Activated T-helper 2 cell treated with anti-CD3 and anti-CD28 coated beads, Interferon-gamma antibody, Interleukin-2, Interleukin-4, amounts not matched to agents 10 μg/mL and 5 μg/mL and 100 μg/mL, durations not matched to agents 14 hours and 24 hours and 36 hours (primary cell): ENCODE measurements at places on chromosomes 2 and 18. TPM values are rescaled to one million over a fixed set of nuclear protein-coding genes. Genes with fewer than 3 reads are reported as not detected.
A peak's percentile ranks its signal among the peaks of the same experiment; 100 is the strongest.

- no peaks in the 10 kb centered on the region for H3K36me3 ChIP-seq
- H3K27ac ChIP-seq: no peak overlapping the region
- DNase-seq: no peak
- peaks cover 2% of the 10 kb centered on the region for H3K27me3 ChIP-seq
- H3K4me3 ChIP-seq: no peak overlapping the region
- H3K4me1 ChIP-seq: no peaks in the 10 kb centered on the region
These were observed 105.2 kb upstream of the OTOS start for GRCh38 chr2:240245706-240246105.

The SERPINB11 gene
- not detected in 2 replicates for total RNA-seq

The CNTNAP5 gene
- not detected in 2 replicates for total RNA-seq

The RFTN2 gene
- not detected in 2 replicates for total RNA-seq

- H3K36me3 ChIP-seq: no peaks in the 10 kb centered on the region
- no peak overlapping the region for H3K27ac ChIP-seq
- H3K4me3 ChIP-seq: no peak overlapping the region
- no peaks in the 10 kb centered on the region for H3K4me1 ChIP-seq
- H3K27me3 ChIP-seq: peaks cover 15% of the 10 kb centered on the region
These were observed 135.7 kb downstream of the MAIP1 start for GRCh38 chr2:200091126-200091525.

- peaks cover 39% of the 10 kb centered on the region for H3K27me3 ChIP-seq
- no peaks in the 10 kb centered on the region for H3K4me1 ChIP-seq
- no peak overlapping the region for H3K4me3 ChIP-seq
- no peaks in the 10 kb centered on the region for H3K36me3 ChIP-seq
These were observed 512 bp downstream of the FAP start for GRCh38 chr2:162242586-162243280.

DNA sequence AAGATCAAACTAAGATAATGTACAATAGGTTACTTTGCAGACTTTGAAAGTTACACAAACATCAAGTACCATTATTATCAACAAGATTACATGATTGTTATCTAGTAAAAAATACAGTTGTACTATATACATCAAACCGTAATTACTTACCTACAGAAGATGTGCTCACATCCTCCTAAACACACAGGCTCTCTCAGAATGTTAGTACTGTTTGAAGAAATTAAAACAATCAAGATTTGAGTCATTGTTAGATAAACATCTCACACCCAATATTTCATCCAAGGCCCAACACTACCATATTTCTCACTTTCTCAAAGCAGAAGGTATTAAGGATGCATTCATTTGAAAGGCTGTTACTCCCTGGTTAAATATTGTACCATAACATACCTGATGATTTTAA, 12.6 kb downstream of the BARD1 start:
- H3K4me3 ChIP-seq: no peak overlapping the region
- no peak for DNase-seq
- peaks cover 60% of the 10 kb centered on the region for H3K36me3 ChIP-seq
- H3K27ac ChIP-seq: peak overlapping the region; percentile 76
- peaks cover 55% of the 10 kb centered on the region for H3K4me1 ChIP-seq

The NUP35 gene
- 30.9 and 39.3 TPM in 2 replicates for total RNA-seq

DNA sequence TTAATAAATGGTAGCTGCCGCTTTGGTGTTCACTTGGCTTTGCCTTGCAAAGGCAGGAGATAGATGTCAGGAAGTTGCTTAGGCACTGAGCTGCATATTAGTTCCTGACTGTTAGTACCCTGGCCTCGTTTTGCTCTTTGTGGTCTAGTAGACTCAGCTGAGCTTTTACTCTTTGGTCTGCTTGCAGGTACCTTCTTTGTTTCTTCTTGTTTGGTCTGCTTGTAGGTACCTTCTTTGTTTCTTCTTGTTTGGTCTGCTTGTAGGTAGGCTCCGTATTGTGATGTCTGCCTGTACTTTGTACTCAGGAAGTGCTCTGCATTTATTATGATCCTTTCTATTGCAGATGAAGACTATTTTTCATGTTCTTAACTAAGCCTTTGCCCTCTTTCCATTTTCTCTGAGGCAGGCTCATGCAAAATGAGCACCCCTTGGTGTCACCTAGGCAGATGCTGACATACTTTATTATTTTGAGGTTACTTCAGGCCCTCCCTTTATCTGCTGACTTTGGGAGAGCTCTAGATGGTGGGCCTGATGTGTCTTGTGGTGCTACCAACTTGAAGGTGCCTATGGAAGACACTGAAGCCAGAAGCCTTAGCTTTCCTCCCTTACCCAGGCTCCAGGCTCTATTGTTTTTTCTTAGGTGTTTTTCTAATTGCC, 6.0 kb downstream of the RPIA start:
- H3K4me1 ChIP-seq: peaks cover 16% of the 10 kb centered on the region
- H3K27ac ChIP-seq: no peak overlapping the region
- peaks cover 32% of the 10 kb centered on the region for H3K36me3 ChIP-seq
- no peak for DNase-seq
- no peak overlapping the region for H3K4me3 ChIP-seq
- no peaks in the 10 kb centered on the region for H3K27me3 ChIP-seq

DNA sequence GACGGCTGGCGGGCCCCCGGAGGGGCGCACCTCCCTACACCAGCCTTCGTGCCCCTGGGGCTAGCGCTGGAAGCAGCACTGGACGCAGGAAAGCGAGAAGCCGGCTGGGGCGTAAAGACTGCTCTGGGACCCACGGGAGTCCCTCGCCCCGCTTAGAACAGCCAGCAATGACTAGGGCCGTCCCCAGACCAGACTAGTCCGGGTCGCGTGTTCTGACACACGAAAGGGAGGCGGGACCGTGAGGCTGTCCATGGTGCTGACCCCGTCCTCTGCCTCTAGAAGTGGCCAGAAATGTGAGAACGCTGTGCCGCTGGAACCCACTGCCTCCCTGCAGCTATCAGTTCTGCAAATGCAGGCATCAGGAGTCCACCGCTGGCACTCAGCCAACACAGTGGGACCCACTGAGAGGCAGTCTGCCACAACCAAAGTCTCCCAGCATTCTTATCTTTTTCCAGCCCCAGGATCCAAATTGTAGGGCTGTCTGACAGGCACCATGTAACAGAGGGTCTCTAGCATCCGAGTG, at the start of gene UCN:
TSS of gene UCN (minus strand) at position 87 of the 523 bp plus-strand sequence. CDS start 550 bp downstream, outside the sequence.
- peak within 1 kb of the TSS; percentile 17 for H3K4me3 ChIP-seq
- no peak within 1 kb of the TSS for H3K27ac ChIP-seq
- DNase-seq: no peak

The ANKRD44 gene
- total RNA-seq: 107 and 120 TPM in 2 replicates

DNA sequence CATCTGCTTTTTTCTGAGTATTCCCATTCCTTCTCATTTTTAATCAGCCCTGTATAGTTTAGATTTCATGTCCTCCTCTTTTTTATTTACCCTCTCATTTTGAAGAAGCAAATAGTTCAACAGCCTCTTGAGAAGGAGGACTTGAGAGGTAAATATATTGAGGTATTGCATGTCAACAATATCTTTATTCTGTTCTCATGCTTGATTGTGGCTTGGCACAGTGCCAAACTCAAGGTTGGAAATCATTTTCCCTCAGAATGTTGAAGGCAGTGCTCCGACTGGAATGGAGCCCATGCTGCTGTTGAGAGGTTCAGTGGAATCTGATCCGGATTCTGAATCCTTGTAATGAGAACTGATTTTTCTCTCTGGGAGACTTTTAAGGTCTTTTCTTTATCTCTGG, 31.0 kb upstream of the GALNT3 start:
- DNase-seq: no peak
- no peak overlapping the region for H3K4me3 ChIP-seq
- peaks cover 27% of the 10 kb centered on the region for H3K27me3 ChIP-seq
- H3K4me1 ChIP-seq: peaks cover 6% of the 10 kb centered on the region
- H3K27ac ChIP-seq: no peak overlapping the region
- no peaks in the 10 kb centered on the region for H3K36me3 ChIP-seq

- H3K27me3 ChIP-seq: peaks cover 6% of the 10 kb centered on the region
- H3K4me1 ChIP-seq: peaks cover 9% of the 10 kb centered on the region
- H3K36me3 ChIP-seq: no peaks in the 10 kb centered on the region
- H3K27ac ChIP-seq: no peak overlapping the region
These were observed 119.0 kb downstream of the BCL2L11 start for GRCh38 chr2:111239581-111240249.

DNA sequence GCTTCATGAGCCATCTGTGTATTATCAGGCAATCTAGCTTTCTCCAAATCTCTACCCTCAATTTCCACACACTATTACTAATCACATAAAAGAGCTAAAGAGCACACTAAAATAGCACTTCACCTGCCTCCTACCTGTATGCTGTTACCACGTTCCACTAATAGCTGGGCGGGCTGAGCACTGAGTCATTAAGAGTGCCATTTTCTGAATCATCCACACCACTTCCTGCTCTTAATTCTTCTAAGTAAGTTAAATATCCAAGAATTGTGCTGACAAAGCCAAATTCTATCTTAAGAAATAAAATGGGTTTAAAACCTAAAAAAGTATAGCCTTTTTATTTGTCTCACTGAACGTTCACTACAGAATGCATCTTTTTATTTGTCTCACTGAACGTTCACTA, 35.7 kb downstream of the NOL10 start:
- peak; percentile 45 for DNase-seq
- no peaks in the 10 kb centered on the region for H3K27me3 ChIP-seq

DNA sequence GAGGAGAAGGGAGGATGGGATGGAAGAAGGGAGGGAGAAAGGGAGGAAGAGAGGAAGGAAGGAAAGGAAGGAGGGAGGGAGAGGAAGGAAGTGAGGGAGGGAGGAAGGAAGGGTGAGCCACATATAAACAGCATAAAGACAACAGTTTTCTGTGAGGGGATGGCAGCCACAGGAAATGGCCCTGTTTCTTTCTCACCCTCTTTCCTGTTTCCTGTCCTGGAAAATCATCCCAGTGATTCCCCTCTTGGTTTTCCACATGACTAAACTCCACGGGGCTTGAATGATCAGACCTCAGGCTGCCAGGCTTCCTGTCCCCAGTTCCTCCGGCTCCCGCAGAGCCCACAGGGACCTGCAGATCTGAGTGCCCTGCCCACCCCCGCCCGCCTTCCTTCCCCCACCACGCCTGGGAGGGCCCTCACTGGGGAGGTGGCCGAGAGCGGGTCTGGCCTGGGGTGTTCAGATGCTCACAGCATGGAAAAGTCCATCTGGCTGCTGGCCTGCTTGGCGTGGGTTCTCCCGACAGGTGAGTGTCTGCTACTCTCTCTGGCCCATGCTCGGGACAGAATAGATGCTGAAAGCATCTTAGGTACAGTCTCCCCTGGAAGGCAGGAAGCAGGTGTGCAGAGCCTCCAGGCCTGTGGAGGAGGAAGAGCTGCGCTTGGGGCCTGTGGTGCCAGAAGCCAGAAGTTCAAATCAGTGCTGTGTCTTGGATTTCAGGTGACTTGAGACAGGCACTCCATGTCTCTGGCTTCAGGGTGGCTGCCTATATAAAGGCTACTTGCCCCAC, at the start of gene SIGLEC15:
TSS of gene SIGLEC15 (plus strand) at position 418 of the 787 bp plus-strand sequence. CDS start at position 472, 54 bp downstream.
- H3K27me3 ChIP-seq: peaks cover 36% of the 10 kb centered on the region
- peaks cover 10% of the 10 kb centered on the region for H3K4me1 ChIP-seq
- DNase-seq: no peak
- H3K27ac ChIP-seq: no peak within 1 kb of the TSS
- H3K36me3 ChIP-seq: no peaks in the 10 kb centered on the region
- H3K4me3 ChIP-seq: no peak within 1 kb of the TSS

The C2orf72 gene
- total RNA-seq: 0.32 and 0.96 TPM in 2 replicates

The RUFY4 gene
- 0.39 TPM in 1 of 2 replicates, not detected in the other for total RNA-seq

GRCh38 chr18:61808286-61808685, 84.5 kb downstream of the RNF152 start:
- no peak overlapping the region for H3K4me3 ChIP-seq
- peaks cover 5% of the 10 kb centered on the region for H3K27me3 ChIP-seq
- no peak for DNase-seq
- no peaks in the 10 kb centered on the region for H3K4me1 ChIP-seq

- no peaks in the 10 kb centered on the region for H3K36me3 ChIP-seq
- H3K27me3 ChIP-seq: peaks cover 9% of the 10 kb centered on the region
- H3K4me1 ChIP-seq: peaks cover 5% of the 10 kb centered on the region
- DNase-seq: no peak
- H3K4me3 ChIP-seq: no peak overlapping the region
These were observed 9.4 kb downstream of the CTIF start for GRCh38 chr18:48548011-48548771.

- no peaks in the 10 kb centered on the region for H3K36me3 ChIP-seq
- DNase-seq: no peak
- no peak overlapping the region for H3K4me3 ChIP-seq
These were observed 85.2 kb downstream of the GLI2 start for GRCh38 chr2:120820953-120821279.

The SPDYA gene
- 1.5 and 1.8 TPM in 2 replicates for total RNA-seq

The SIX3 gene
- total RNA-seq: 0.25 and 0.34 TPM in 2 replicates

DNA sequence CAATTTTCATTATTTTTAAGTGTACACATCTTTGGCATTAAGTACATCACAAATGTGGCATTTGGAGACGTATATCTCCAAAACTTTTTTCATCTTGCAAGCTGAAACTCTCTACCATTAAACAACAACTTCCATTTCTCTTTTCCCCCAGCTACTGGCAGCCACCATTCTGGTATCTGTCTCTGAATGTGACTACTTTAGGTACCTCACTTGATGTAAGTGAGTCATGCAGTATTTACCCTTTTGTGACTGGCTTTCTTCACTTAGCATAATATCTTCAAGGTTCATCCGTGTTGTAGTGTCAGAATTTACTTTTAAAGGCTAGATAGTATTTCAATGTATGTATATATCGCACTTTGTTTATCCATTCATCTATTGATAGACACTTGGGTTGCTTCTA, 17.0 kb downstream of the BABAM2 start:
- H3K4me3 ChIP-seq: no peak overlapping the region
- H3K27me3 ChIP-seq: no peaks in the 10 kb centered on the region
- peaks cover 76% of the 10 kb centered on the region for H3K36me3 ChIP-seq
- peaks cover 51% of the 10 kb centered on the region for H3K4me1 ChIP-seq
- DNase-seq: no peak
- peak overlapping the region; percentile 30 for H3K27ac ChIP-seq

DNA sequence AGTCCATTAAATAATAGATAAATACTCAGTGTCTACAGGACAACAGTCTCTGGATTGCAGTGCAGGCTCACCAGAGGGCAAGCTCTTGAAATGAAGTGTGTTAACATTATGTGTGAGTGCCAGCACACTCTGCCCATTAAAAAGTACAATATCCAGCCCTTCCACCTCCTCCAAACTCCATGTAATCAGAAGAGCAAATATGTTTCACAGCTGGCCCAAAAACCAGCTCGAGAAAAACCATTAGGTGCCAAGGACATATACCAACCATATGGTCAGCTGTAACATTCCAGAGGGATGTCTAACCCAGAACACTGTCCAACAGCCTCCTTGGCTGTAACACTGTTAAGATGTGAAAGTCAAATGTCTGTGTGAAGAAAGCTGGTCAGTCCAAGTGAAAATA, 112.2 kb downstream of the ZNF385B start:
- H3K27ac ChIP-seq: no peak overlapping the region
- H3K4me1 ChIP-seq: no peaks in the 10 kb centered on the region
- H3K4me3 ChIP-seq: no peak overlapping the region

GRCh38 chr18:68735483-68736343, 20.8 kb upstream of the TMX3 start:
- H3K27me3 ChIP-seq: peaks cover 3% of the 10 kb centered on the region
- H3K4me1 ChIP-seq: peaks cover 2% of the 10 kb centered on the region
- DNase-seq: no peak
- H3K4me3 ChIP-seq: no peak overlapping the region
